GM12865 (cell line): ENCODE measurements at places on chromosomes 4 and X.

- DNase-seq, result no peak
Observed at GRCh38 chr4:169773889-169774288, 16.1 kb upstream of the HPF1 start.

DNA sequence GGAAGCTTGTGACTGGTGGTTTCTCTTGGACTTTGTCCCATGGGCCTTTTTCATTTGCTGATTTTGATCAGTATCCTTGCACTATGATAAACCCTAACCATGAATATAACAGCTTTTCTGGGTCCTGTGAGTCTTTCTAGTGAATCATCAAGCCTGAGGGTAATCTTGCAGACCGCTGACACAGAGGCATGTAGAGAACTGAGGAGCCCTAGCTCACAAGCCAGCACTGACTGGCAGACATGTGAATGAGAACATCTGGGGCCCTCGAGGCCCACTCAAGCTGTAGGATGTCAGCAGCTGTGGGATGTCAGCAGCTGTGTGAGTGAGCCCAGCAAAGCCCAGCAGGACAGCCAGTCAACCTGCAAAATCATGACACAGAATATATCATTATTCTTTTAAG lies 36.7 kb downstream of the HMGB3 start:
- no peak for DNase-seq

DNA sequence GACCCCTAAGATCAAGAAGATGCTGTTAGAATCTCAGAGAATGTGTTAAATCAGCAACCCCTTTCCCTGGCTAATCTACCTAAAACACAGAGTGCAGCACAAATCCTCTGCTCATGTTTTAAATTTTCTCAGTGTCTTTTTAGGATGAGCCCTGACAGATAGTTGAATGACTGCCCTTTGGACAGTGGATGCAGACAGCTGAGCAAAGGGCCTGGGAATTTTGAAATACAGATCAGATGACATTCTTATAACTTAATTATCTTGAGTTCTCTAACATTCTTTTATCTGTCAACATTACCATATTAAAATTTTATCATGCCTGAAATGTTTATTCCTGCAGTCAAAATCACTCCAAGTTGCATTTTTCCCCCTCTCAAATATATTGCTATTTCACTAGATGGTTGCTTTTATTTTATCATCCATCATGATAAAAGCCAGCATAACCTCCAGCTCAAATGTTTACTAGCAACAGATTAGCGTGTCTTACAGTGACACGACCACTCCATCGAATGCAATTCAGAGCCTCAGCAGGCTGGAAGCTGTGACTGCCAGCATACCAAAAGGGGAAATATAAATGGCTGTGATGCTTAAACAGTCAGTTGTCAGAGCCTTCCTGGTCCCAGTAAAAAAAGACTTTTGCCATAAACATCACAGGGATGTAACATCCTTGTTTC lies 22.8 kb upstream of the ARHGAP24 start:
- DNase-seq, result no peak

DNA sequence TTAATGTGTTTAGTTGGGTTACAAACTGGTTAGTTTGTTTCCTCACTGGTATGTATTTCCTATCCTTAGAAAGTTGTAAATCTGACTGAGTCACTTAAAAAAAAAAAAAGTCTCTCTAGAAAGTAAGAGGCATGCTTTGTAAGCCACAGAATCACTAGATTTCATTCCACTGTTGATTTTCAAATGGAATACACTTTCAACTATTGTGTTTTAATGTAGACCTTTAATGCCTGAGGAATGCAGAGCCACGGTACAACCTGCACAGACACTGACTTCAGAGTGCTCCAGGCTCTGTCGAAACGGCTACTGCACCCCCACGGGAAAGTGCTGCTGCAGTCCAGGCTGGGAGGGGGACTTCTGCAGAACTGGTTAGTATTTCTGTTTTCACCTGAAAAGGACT lies 88.6 kb downstream of the HHIP start:
- DNase-seq, result no peak

- DNase-seq, result no peak
Observed at GRCh38 chr4:121140716-121141460, 23.2 kb downstream of the TNIP3 start.
